ENCODE measurements at places on chromosomes 13 and 19.

DNA sequence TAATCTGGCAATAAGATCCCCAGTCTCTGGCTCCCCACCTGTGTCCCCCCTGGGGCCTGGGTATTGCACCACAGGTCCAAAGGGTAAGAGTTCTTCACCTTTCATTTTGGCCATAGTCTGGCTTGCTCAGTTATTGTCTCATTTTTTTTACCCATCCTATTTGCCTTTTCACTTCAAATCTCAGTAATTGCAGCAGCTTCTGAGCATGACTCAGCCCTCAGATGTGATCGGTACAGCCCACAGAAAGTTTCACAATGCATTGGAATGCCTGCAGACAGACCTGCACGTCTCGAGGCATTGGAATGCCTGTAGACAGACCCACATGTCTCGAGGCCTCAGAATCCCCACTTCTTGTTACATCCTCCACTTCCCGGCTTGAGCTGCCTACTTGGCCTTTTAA, 173.6 kb downstream of the NUFIP1 start:
- no peak for DNase-seq

GRCh38 chr19:42143341-42144234, 11.3 kb upstream of the POU2F2 start:
- no peak for DNase-seq

DNA sequence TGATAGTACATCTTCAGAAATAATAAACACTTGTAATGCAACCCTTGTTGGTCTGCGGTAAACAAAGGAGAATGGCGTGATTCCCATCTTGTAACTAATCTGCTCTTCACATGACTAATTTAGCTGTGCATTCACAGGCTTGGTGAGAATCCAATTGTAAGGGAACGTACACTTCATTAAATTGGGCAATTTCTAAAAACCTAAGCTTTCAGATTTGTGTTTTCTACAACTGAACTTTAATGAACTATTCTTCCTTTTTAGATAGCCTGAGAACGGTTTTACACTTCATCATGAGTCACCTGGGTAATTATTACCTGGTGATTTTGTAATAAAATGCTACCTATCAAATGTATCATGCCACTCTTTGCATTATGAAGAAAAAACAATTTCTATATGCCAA, 306.9 kb downstream of the KLF5 start:
- no peak for DNase-seq

- peak; percentile 42 for DNase-seq
Observed at GRCh38 chr19:12137221-12137940, 2.8 kb downstream of the ZNF20 start.

DNA sequence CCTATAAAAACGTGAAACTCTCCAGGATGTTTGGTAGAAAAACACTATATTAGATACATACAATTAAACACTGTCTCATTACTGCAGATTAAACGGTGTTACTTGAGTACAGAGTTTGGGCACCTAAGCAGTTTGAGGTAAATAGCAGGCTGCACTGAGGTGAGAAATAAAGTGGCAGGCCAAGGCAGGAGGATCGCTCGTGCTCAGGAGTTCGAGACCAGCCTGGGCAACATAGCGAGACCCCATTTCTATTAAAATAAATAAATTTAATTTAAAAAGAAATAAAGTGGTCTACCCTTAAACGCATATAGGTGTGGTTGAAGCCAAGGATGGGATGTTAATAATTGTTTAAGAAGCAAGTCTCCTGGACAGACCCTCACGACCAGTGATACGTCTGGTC, 1.2 kb downstream of the PSPC1 start:
- DNase-seq = no peak

DNA sequence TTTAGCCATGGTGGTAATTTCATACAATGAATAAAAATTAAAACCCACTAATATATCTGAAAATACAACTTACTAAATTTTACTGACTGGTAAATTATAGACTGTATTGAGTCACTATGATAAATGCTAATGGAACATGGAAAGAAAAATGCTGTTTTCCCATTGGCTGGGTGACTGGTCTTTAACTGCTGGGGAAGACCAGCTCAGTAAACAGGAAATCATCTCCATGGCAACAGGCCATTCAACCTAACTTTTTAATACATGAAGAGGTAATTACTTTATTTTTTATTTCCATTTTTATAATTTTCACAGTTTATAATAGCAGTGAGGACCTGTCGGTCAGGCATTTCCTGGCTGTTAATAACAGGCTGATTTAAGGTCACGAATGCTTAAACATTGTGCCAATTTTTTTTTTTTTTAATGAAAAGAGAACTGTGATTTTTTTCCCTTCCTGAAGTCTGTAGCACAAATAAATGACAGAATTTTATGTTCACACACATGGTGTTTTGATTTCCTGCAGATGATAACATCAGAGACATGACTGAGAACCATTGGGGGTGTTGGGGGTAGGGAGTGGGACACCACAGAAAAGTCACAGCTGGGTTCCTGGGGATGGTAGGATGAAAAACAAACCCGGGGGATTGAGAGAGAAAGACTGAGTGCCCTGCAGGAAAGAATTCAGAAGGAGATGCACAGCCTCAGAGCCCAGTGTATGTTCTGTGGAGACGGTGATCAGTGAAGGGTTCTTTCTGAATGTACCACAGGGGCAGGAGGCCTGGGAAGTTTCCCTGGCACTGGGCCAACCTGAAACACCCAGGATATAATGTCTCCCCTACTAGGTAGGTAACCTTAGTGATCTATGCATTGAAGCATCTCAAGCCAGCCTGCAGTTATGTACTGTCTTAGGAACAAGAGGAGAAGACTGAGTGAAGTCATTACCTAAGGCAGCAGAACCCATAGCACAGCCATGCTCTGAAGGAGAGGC, 297.1 kb downstream of the COG6 start:
- no peak for DNase-seq

DNA sequence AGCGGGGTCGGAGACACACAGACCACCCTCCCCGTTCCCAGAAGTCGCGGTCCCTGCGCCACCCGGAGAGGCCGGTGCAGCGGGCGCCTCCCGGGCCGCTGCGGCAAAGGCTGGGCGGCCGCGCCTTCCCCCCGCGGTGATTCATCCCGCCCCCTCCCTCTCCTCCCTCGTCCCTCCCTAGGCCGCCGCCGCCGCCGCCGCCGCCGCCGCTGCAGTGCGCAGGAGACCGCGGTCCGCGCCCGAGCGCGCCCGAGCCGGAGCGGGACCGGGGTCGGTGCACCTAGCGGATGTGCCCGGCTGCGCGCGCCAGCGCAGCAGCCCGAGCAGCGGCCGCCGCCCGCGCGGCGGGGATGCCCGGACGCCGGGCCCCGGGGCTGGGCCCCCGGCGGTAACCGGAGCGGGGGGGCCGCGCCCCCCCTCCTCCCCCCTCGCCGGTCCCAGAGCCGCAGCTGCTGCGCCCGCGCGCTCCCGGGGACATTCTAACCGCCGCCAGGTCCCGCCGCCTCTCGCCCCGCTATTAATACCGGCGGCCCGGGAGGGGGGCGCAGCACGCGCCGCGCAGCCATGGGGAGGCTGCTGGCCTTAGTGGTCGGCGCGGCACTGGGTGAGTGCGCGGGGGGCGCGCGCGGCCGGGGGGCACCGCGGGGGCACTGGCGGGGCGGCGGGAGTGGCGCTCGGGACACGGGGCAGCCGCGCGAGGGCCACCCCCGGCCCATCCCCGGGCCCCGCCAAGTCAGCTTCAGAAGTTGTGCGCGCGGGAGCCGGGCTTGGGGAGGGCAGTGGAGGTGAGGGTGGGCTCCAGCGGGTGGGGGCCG, at the start of gene SCN1B:
SCN1B (plus strand) TSS at position 214 of the 815 bp plus-strand sequence; CDS start at position 565, 351 bp downstream.
- no peak for DNase-seq

GRCh38 chr13:85597790-85598500, 201.3 kb downstream of the SLITRK6 start:
- no peak for DNase-seq

- DNase-seq = no peak
Observed at GRCh38 chr13:45500492-45501174, 35.9 kb downstream of the COG3 start.

DNA sequence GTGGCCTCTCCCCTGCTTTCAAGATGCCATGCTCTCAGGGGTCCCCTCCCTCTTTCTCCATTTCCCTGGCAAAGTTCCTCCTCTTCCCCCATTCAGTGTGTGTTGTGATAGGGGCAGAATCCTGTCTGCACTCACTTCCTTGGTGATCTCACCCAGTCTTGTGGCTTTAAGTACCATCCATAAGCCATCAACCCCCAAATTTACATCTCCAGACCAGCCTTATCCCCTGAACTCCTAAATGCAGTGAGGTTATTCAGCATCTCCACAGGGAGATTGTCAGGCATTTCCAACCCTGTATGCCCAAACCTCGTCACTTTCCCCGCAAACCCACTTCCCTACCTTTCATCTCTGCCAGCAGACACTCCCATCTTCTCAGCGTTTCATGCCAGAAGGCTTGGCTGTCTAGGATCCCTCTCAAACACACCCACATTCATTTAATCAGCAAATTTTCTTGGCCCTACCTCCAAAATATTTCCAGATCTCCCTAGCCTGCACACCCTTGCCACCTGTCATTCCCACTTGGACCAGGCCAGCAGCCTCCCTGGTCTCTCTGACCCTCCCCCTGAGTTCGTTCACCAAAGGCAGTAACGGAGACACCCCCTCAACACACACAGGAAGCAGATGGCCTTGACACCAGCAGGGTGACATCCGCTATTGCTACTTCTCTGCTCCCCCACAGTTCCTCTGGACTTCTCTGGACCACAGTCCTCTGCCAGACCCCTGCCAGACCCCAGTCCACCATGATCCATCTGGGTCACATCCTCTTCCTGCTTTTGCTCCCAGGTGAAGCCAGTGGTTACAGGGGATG, at the start of gene HCST:
HCST (plus strand) TSS at position 676 of the 808 bp plus-strand sequence; CDS start at position 741, 65 bp downstream.
- DNase-seq = no peak

- DNase-seq = no peak
Observed at GRCh38 chr19:49326165-49326704, 1.2 kb upstream of the SLC6A16 start.

Data from KG1 (cell line).